ENCODE measurements at places on chromosomes 4 and X. TPM values are rescaled to one million over a fixed set of nuclear protein-coding genes. Genes with fewer than 3 reads are reported as not detected.
A peak's percentile ranks its signal among the peaks of the same experiment; 100 is the strongest.

The KDR gene
- 321 TPM for total RNA-seq

The GC gene
- not detected for total RNA-seq

The MTNR1A gene
- total RNA-seq, result not detected

- DNase-seq, result peak; percentile 19
These were observed 48.3 kb downstream of the RAB33B start for GRCh38 chr4:139501927-139502899.

- DNase-seq, result no peak
These were observed 56.1 kb upstream of the HPGD start for GRCh38 chr4:174578366-174578765.

DNA sequence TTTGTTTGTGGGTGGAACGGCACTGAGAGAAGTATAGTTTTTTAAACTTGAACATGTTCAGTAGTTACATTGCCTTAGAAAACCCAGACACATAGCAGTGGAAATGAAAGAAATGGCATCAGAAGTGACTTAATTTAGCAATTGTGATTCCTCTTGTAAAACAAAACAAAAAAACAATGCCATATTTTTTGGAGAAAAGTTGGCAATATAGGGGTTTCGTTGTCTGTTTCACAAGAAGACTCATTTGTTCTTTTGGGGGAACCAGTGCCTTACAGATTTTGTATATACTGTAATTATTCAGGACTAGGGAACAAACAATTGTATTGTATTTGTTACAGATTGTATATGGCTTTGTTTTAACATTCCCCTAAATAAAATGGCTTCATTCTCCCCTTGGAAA, 390.7 kb downstream of the UNC5C start:
- DNase-seq, result no peak

DNA sequence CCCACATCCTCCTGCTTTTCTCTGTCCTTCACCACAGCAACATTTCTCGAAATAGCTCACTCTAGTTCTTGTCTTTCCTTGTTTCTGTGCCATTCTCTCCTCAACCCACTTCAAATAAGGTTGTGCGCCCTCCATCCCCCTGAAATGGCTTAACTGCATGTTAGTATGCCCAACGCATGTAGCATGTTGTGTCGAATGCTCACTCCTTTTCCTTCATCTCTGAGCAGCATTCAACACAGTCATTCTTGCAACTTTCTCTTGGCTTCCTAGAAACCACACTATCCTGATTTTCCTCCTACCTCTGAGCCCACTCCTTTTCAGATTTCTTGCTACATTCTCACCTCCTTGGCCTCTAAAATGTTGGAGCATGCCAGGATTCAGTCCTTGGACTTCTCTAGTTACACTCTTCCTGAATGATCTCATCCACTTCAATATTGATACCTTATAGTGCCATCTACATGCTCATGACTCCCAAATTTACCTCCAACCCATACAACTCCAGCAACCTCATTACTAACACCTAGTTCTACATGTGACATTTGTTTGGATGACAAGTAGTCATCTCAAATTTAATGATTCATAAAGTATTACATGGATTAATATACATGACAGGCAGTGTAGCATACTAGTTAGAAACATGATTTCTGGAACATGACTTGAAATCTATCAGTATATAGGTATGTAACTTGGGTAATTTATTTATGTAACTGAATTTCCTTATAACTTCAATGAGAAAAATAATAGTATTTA, 22.3 kb downstream of the RBMX start:
- no peak for DNase-seq

DNA sequence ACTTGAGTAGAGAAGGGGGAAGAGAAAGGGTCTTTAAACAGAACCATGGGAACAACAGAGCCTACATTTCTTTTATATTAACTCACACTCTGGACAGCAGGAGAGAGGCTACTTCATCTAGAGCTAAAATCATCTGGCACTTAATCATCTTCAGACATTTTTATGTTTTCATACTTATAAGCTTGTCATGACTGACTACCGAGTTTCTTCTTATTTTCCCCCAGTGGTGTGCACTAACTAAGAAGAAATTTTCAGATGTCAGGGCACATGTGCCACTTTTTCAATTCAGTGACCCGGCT, 11.8 kb upstream of the RTL5 start:
- no peak for DNase-seq
